ENCODE measurements at places on chromosomes 1 and 21.
A peak's percentile ranks its signal among the peaks of the same experiment; 100 is the strongest.

- H3K4me1 ChIP-seq, result peaks cover 32% of the 10 kb centered on the region
- peak overlapping the region; percentile 95 for H3K27ac ChIP-seq
- DNase-seq, result no peak
- H3K36me3 ChIP-seq, result no peaks in the 10 kb centered on the region
- peak overlapping the region; percentile 60 for H3K4me3 ChIP-seq
- H3K27me3 ChIP-seq, result no peaks in the 10 kb centered on the region
Measured at GRCh38 chr1:59393211-59394180, 96.6 kb downstream of the FGGY start.

DNA sequence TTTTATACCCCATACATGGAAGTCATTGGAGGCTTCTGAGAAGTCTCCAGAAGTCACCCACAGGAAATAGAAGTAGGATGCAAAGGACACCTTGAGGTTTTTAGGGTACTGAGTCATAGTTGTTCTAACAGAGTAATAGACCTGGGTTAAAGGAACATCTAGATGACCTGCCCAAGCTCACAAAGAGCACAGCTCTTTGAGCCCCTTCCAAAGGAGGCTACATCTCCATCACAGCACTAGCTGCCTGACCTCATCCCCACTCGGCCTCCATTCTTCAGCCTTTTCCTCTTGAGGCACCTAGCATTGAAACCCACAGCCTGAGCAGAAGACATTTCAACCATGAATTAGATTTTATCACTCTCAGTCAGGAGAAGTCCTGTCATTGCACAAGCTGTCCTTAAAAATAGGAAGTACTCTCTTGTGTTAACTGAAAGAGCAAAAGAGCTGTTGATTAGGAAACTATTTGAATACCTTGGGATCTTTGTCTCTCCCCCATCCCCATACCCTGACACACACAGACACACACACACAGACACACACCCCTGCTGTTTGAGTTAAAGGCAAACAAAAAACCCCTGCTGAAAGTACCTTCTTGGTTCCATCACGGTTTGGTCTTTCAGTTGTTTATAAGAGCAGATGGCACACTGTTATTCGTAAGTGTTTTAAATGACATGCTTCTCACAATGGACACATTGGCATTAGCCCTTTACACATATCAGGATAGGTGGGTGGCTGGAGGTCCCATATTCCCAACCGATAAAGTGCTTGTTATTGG is 22.2 kb downstream of the MKNK1 start:
- peaks cover 4% of the 10 kb centered on the region for H3K4me1 ChIP-seq
- no peak overlapping the region for H3K27ac ChIP-seq
- H3K4me3 ChIP-seq, result no peak overlapping the region
- H3K27me3 ChIP-seq, result no peaks in the 10 kb centered on the region
- no peak for DNase-seq

- H3K27ac ChIP-seq, result no peak overlapping the region
- H3K27me3 ChIP-seq, result no peaks in the 10 kb centered on the region
- H3K4me3 ChIP-seq, result no peak overlapping the region
- H3K4me1 ChIP-seq, result peaks cover 3% of the 10 kb centered on the region
Measured at GRCh38 chr1:51856745-51857144, 21.8 kb downstream of the NRDC start.

- H3K27me3 ChIP-seq, result peaks cover 5% of the 10 kb centered on the region
- H3K27ac ChIP-seq, result no peak overlapping the region
- H3K4me3 ChIP-seq, result no peak overlapping the region
- no peak for DNase-seq
- H3K36me3 ChIP-seq, result peaks cover 3% of the 10 kb centered on the region
Measured at GRCh38 chr1:29991025-29991424, 732.4 kb downstream of the MATN1 start.

DNA sequence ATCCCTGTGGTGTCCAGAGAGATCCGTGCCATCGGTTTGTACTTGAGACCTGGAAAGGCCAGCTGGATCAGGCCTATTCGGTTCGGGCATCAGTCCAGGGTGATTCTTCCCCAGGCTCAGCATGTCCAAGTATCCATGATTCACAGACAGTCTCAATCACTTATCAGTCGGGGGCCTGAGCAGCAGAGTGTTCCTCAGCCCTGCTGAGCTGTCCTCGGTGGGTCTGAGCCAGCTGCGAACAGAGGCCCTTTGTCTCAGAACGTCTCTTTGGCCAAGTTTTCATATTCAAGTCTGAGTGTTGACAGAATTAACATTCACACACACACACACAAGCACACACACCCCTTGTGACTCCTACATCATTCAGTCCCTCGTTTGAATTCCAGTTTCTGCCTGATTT is 33.4 kb upstream of the OSBPL9 start:
- no peak overlapping the region for H3K4me3 ChIP-seq
- DNase-seq, result no peak
- H3K36me3 ChIP-seq, result no peaks in the 10 kb centered on the region
- peaks cover 1% of the 10 kb centered on the region for H3K4me1 ChIP-seq
- no peaks in the 10 kb centered on the region for H3K27me3 ChIP-seq

DNA sequence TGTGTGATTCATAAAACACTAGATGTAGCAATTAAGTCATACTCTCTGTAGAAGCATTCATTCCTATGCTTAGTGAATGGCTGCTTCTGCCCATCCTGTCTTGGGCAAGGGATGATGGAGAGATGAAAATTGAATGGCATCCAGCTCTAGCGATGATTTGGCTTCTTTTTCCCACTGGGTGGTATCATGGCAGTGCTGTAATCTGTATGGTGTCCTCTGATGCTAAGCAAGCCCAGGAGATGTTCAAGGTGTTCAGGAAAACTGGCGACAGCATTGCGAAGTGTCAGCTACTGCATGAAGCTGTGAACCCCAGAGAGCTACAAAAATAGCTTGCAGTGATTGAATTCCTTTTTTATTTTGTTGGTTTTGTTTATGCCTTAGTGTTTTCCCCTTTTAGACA is 48.9 kb upstream of the LEPR start:
- no peaks in the 10 kb centered on the region for H3K4me1 ChIP-seq
- DNase-seq, result no peak
- peaks cover 5% of the 10 kb centered on the region for H3K36me3 ChIP-seq
- H3K27ac ChIP-seq, result no peak overlapping the region

- peaks cover 5% of the 10 kb centered on the region for H3K36me3 ChIP-seq
- no peaks in the 10 kb centered on the region for H3K27me3 ChIP-seq
- no peaks in the 10 kb centered on the region for H3K4me1 ChIP-seq
- no peak overlapping the region for H3K4me3 ChIP-seq
- no peak overlapping the region for H3K27ac ChIP-seq
- DNase-seq, result no peak
Measured at GRCh38 chr1:224317383-224318045, 12.5 kb downstream of the NVL start.

DNA sequence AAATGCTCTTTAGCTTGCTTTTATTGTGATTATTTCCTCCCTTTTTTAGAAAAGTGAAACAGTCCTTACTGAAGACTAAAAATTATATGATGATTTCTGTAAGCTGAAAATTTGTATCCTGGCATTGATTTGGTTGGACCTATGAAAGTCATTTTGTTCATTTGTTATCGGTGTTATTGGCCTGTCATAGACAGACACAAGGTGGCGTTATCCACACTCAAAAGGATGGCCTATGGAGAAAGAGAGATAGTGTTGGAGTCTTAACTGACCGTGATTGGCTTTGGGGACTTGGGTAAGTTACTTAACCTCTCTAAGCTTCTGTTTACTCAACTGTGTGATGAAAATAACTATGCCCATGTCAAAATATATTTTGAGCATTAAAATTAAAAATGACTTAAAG is 203.6 kb upstream of the CHODL start:
- H3K4me3 ChIP-seq, result no peak overlapping the region
- no peaks in the 10 kb centered on the region for H3K4me1 ChIP-seq
- no peak for DNase-seq
- no peaks in the 10 kb centered on the region for H3K36me3 ChIP-seq
- no peaks in the 10 kb centered on the region for H3K27me3 ChIP-seq
